ENCODE measurements at places on chromosomes 7 and 10. TPM values are rescaled to one million over a fixed set of nuclear protein-coding genes. Genes with fewer than 3 reads are reported as not detected.

PGAM1 gene
- 485 TPM for total RNA-seq

GIMAP8 gene
- 27.8 TPM for total RNA-seq

AHR gene
- total RNA-seq = 38.6 TPM

NPFFR1 gene
- not detected for total RNA-seq

PAPOLB gene
- total RNA-seq = not detected

OR2A12 gene
- total RNA-seq = not detected

PAX4 gene
- total RNA-seq = not detected

RELN gene
- not detected for total RNA-seq

TMEM196 gene
- total RNA-seq = not detected

PBLD gene
- total RNA-seq = 1.5 TPM

FAM171A1 gene
- total RNA-seq = 3.9 TPM

TRIM50 gene
- total RNA-seq = not detected

TRPV6 gene
- not detected for total RNA-seq

ATOH7 gene
- total RNA-seq = not detected

TAC1 gene
- total RNA-seq = not detected

SRRM3 gene
- not detected for total RNA-seq

ADAM12 gene
- 0.14 TPM for total RNA-seq

ANKRD61 gene
- 0.18 TPM for total RNA-seq

DPY19L1 gene
- 22.3 TPM for total RNA-seq

PDE1C gene
- not detected for total RNA-seq

ACSM6 gene
- total RNA-seq = not detected

PON1 gene
- not detected for total RNA-seq

GCK gene
- 0.25 TPM for total RNA-seq

GNAT3 gene
- not detected for total RNA-seq

GDF2 gene
- not detected for total RNA-seq

CPED1 gene
- not detected for total RNA-seq

ZSCAN21 gene
- 5.3 TPM for total RNA-seq

MMP21 gene
- 0.09 TPM for total RNA-seq

CYP26C1 gene
- total RNA-seq = not detected

CH25H gene
- total RNA-seq = not detected

GIMAP2 gene
- 79.2 TPM for total RNA-seq

CUBN gene
- 0.89 TPM for total RNA-seq

PPP1R3C gene
- total RNA-seq = not detected

TFR2 gene
- 11.7 TPM for total RNA-seq

IRF5 gene
- 8.0 TPM for total RNA-seq

DGKI gene
- total RNA-seq = 0.34 TPM

PNLIPRP3 gene
- not detected for total RNA-seq
